ENCODE measurements at places on chromosomes 12 and 14.

DNA sequence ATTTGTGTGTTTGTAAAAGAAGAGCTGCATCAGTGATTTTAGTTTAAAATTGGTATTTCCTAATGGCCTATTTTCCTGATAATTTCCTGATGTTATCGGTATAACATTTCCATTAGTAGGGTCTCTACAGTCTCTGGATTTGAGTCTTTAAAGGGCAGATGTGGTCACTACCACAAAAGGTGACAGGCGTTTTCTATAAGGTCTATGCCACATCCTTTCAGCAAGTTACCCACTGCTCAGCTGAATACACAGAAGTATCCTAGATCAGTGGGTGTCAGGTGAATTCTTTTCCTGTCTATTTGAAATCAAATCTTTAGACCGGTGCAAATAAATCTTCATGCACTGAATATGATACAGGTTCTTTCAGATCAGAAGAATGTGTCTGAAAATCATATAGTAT is 90.2 kb downstream of the LIN7A start:
- no peak for DNase-seq

DNA sequence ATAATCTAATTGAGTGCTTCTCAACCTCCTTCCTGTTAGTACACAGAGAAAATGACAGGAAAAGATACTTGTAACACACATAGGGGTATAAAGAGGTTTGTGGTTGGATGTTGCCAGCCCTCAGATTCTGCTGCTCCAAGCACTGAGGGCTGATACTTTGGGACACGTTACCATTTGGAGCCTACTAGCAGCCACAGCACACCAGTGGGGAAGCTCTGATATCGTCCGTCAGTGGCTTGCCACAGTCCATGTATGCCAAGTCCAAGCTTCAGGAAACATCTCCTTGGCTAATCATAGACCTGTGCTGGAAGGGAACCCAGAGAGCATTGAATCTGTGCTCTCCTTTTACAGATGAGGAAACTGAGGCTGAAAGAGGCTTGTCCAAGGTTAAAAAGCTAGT is 22.3 kb downstream of the B4GALNT3 start:
- DNase-seq: no peak

GRCh38 chr12:108287227-108287626 is 51.9 kb downstream of the CMKLR1 start:
- DNase-seq: no peak

GRCh38 chr14:73763396-73763795 is 49.2 kb upstream of the PNMA1 start:
- DNase-seq: no peak

GRCh38 chr12:48202766-48203165 is 326 bp downstream of the OR10AD1 start:
- DNase-seq: no peak

DNA sequence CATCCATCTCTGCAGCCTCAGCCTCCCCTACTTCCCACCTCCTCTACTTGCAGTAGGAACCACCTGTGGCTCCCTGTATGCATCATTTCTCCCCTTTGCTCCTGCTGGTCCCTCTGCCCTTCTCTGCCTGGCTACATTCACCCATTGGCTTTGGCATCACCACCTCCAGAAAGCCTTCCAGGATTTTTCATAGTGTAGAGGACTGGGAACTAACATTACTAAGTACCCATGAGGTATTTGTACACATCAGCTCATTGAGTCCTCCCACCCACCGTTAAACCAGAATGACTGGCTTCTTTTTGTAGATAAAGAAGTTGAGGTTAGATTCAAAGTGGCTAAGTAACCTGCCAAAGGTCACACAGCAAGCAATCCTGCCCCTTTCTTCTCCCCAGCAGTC is 17.1 kb downstream of the SYNE3 start:
- DNase-seq: no peak

- DNase-seq: no peak
Observed at GRCh38 chr12:111084605-111085004, 164.2 kb upstream of the MYL2 start.

GRCh38 chr14:94494085-94494484 is 15.2 kb downstream of the SERPINA12 start:
- no peak for DNase-seq

GRCh38 chr12:41910578-41911320 is 233.9 kb downstream of the GXYLT1 start:
- no peak for DNase-seq

DNA sequence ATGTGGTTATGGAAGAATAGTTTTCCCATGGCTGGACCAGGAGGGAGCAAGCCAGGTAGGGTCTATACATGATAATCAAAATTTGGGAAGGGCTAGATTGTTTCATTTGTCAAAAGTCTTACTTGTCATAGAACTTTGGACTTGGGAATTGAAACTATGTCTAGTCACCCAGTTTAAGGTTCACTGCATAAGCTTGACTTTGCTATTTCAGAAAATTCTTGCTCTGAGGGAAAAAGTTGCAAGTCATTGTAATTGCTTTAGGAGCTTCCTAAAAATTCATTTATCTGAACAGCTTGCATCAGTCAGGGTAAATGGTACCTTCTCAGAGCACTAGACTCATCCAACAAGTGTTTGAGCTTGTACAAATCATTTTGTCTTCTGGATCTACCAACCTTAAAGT is 1194.7 kb downstream of the GALC start:
- no peak for DNase-seq

All from retina (tissue), 1 donor.